Activated T-cell treated with anti-CD3 and anti-CD28 coated beads for 48 hours (primary cell): ENCODE measurements at places on chromosomes 2 and 18.

GRCh38 chr2:233983445-233983844, 66.3 kb downstream of the TRPM8 start:
- DNase-seq = no peak

- no peak for DNase-seq
These were observed 221.3 kb upstream of the ITGA4 start for GRCh38 chr2:181235683-181236459.

GRCh38 chr2:86482034-86482433, 40.9 kb downstream of the KDM3A start:
- DNase-seq = no peak

- no peak for DNase-seq
These were observed 142.9 kb upstream of the NXPH2 start for GRCh38 chr2:138922973-138923563.

DNA sequence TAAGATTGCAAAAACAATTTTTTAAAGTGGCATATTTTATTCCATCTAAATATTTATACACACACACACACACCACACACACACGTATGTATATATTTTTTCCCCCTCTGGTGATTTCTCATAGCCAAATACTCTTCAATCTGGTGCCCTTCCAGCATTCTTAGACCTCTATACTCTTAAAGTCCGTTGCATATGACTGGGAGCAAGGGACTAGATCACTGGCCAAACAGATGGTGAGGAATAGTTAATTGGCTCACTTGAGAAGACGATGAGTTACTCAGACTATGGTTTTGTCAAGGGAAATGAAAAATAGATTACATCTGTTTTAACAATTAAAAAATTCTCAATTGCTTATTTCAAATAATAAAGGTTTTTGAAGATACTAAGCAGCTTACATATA, 512.5 kb upstream of the LRRTM4 start:
- DNase-seq = no peak

GRCh38 chr2:37231241-37232130, at the start of the genes CEBPZ and NDUFAF7:
Gene CEBPZ (minus strand): TSS chr2:37231596. CDS start chr2:37231567, 29 bp downstream.
Gene NDUFAF7 (plus strand): TSS chr2:37231658. CDS start chr2:37231706, 48 bp downstream.
- DNase-seq = peak; percentile 86

GRCh38 chr2:43417300-43417699, 178.5 kb downstream of the THADA start:
- DNase-seq = no peak

DNA sequence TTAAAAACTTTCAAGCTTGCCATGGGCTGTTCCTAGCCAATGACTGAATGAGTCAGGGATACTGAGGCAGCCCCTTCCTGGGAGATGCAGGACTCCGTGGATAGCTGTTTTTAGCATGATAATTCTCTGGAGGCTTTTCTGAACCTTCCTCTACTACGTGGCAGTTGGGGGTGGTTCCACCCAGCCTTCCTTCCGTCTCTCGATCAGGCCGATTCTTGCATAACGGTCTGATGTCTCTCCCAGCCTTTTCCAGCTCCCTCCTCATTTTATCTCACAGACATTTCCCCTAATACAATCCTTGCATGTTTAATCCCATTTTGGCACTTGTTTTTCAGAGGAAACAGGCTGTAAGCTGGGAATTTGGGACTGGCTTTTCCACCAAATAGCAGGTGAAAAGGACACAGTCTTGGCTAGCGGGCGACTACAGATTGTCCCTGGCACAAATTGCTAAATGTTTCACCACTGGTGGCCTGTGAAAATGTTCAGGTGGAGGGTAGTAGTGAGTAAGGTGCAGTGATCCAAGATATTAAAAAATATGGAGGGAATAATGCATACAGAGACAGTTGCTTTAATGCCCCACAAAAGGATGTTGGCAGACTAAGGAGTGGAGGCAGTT, 21.0 kb upstream of the CTLA4 start:
- DNase-seq = no peak

DNA sequence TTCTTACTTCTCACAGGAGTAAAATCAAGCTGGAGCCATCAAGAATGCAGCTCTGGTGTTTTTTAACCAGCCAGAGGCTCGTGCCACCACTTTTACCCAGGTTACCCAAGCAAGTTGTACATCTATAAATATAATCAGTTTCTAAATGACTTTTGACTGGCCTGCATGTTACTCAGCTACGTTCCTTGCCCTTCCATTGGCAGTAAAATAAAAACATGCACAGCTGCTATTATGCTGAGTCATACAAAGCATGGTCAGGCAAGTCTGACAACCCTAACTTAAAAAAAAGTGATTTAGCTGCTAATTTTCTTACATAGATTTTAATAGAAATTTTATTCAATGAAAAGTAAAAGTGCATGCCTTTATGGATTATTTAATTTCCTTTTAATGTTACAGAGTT, 111.7 kb upstream of the CSRNP3 start:
- no peak for DNase-seq

DNA sequence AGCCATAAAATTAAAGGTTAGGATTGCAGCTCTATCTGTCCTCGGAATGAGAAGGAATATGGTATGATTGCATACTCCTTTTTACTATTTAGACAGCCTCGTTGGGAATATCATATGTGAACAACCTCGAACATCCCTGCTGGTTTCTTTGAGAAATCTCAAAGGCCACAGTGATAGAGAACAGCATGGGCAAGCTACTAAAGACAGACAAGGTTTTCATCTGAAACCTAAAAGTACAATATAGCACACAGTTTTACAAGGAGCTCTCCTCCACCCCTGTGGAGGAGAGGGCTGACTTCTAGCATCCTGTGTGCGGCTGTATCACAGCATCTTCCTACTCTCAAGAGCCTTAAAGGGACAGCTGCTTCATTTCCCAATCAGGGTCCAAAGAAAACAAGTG, 104.3 kb downstream of the VWC2L start:
- no peak for DNase-seq

DNA sequence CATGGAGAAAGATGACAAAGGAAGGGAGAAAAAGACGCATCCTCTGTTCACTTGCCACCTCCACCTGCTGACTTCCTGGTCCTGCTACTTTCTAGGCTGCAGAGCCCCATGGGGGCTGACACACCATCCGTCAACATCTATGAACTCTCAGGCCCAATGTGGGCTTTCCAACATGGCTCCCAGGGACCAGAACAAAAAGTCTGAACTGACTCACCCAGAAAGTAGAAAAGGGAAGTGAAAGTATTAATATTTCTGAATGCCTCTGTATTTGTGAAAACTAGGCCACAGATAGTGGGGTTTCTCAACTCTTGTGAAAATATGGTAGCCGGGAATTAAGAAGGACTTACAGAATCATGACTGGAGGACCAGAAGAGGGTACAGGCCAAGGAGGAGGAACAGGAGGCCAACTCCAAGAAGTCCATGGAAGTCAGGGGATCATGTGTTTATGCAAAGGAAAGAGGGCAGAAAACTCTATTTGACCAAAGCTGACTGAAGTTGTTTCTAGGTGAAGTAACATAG, 123.1 kb upstream of the CAB39 start:
- no peak for DNase-seq

- DNase-seq = no peak
These were observed 37.3 kb downstream of the PTCD3 start for GRCh38 chr2:86143307-86143706.

DNA sequence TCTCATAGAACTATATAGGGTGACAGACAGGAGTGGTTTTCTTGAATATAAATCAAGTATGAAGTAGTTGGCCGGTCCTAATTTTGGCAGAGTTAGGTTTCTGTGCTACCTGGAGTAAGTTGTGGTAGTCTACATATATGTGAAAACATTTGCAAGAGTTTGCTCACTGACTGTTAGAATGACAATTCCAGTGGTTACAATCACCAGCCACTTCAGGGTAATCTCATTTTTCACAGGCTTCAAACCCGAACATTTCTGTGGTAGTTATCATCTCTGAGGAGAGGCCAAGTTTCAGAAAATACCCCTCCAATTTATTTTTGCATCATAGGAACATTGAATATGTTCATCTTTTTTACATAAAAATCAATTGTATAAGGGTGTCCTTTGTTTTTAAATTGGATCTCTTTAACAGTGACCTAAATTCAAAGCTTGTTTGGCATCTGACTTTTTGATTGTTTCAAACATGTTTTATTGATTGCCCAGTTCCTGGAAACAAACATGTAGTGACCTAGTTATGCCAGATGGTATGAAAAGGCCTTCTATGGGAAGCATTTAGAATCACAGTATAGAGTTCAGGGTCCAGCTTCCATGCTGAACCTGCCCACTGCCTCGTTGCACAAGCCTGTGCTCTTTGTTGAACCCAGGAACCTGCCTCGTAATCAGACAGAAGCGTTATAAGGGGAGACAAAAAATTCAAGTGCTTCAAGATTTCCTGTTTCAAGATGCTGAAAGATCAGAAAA, 250.6 kb downstream of the LTBP1 start:
- DNase-seq = no peak

GRCh38 chr2:239290618-239291474, 110.0 kb downstream of the HDAC4 start:
- DNase-seq = no peak

DNA sequence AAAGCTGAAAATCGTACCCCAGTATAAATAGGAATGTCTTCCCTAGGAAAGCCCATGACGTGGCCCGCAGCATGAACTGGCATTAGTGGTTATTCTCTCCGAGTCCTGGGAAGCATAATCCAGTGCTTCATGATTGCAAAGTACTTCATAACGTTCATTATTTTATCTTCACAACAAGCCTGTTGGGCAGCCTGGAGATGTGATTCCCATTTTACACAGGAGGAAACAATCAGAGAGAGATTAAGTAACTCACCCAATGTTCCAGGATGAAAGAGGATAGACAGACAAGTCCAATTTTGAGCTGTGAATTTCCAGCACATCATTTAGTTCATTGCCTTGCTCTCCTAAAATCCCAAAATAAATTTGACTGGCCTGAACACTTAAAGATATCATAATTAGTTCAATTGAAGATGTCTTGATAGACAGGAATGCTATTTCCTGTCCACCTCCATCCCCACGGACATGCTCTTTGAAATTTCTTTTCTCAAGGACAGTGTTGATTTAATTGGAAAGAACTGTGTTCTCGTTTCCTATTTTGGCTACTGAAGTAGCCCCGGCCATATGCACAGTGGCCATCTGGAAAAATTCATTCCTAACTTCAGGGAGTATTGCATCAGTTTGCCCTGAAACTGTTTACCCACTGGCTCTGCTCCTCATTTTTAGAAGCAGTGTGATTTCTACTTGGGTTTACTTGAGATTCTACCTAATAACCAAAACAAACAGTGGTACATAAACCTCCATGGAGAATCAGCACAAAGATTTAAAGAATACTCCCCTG, 93.9 kb downstream of the VWC2L start:
- DNase-seq = no peak

DNA sequence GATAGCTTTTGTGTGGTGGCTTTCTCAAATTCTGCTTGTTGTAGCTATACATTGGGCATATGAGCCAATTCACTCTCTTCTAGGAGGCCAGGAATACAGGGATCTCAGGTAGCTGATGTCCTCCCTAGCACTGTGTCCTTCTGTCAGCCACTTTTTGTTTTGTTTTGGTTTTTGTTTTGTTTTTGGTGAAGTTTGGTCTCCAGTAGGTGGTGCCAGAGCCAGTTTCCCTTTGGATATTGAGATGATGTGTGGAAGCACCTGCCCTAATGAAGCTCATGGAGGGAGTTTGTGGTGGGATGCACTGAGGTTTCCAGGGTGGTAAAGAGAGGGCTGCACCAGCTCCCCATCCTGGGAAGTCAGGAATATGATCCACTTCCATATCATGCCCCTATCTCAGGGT, 100.5 kb upstream of the VWC2L start:
- no peak for DNase-seq

GRCh38 chr2:84450288-84451227, 8.5 kb downstream of the SUCLG1 start:
- DNase-seq = no peak

DNA sequence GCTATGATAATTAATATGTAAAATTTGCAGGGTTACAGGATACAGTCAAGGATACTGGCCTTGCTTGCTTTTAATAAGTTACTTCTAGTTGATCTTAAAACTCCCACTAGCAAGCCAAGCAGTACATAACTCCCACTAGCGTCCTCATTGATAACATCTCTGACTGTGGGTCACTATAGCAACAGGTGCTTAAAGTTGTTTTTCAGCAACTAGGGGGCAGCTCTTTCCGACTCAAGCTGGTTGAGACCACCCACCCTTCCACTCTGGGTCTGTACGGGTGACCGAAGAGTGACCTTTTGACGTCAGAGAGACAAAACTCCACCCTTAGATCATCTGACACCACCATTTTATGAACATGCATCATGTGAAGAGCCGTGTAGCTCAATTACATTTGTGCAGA, 208.6 kb downstream of the MYO1B start:
- no peak for DNase-seq

DNA sequence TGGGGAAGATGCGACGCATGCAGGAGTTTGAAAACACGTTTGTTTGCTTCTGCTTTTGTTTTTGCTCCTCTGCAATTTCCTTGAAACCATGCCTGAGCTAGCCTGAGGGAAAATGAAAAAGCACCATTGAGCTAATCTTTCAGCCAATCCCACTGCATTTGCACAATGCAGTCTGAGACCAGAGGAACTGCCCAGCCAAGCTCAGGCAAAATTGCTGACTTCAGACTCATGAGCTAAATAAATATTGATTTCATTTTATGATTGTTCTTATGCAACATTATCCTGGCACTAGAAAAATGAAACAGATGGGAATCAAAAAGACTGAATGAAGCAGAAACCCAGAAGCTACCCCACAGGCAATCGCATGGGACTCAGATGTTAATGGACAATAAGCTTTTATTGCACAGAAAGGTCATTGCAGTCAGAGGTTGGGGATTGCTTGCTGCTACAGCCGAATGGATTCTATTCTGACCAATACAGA, 37.0 kb downstream of the TPRKB start:
- no peak for DNase-seq
